ENCODE measurements at places on chromosomes 3 and 15.

GRCh38 chr3:87358066-87358465 lies 81.7 kb upstream of the POU1F1 start:
- DNase-seq = no peak

GRCh38 chr3:160773722-160774121 lies 17.7 kb downstream of the PPM1L start:
- DNase-seq = no peak

DNA sequence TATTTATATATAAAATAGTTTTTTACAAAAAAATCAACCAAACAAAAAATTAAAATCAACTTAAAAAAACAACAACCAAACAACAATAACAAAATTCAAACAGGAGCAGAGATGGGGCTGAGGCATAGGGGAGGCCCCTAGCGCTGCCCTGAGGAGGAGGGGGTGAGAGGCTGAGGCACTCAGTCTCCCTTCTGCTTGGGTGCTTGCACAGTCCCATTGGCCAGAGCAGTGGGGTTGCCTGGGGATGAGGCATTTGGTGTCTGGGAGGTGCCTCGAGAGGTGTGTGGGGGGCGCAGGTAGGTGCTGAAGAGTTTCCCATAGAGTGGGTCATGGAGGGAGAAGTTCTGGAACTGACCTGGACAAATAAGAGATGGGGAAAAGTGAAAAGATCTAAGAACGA lies 8.0 kb downstream of the LPCAT4 start:
- DNase-seq = no peak

- DNase-seq = no peak
Measured at GRCh38 chr3:174376346-174376745, 482.8 kb upstream of the NAALADL2 start.

DNA sequence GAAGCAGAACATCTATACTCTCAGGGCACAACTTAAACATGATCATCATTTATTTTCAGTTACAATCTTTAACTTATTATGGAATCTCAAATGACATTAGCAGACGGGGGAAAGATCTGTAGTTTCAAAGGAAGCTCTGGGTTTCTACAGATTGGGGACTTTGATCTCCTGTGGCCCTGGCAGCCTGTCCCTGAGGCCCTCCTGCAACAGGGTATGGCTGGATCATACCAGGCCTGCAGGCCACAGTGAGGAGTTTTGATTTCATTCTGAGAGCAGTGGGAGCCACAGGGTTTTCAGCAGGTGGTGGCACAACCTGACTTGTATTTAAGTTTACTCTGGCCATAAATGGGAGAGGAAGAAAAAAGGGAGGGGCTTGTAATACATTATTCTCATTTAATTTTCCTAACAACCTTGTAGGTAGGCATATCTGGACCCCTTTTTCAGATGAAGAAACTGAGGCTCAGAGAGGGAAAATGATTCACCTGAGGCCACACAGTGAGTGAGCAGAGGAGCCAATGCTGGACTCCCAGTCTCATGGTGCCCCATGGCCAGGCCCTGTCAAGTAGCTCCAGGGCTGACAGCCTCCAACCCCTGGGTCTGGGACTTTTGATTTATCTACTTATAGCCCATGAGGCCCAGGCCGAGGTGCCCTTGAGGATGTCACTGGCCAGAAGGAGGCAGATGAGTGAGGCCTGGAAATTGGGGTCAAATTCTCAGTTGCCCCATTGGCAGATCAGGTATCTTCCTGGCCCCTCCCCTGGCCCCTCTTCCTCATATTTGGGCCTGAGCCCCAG lies 71.0 kb downstream of the ATP2B2 start:
- DNase-seq = no peak

Data from lung microvascular endothelial cell (primary cell).